Fibroblast of skin of left quadriceps (primary cell): ENCODE measurements at places on chromosomes 2 and 18.

DNA sequence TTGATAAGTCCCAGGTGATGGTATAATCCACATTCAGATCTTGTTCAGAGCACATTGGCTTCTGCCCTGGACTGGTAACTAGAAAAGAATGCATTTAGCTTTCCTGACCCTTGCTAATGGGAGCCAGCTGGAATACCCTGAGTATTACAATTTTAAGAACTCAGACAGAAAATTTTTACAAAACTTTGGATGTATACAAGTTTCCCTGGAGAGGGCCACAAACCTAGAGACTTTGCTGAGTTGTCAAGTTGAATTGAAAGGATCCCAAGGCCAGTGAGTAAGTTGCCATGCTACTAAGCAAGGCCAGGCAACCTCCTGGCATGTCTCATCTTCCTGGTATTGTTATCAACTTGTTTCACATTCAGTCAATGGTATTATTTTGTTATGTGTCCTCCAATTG, 20.0 kb upstream of the NABP1 start:
- peak; percentile 60 for DNase-seq

DNA sequence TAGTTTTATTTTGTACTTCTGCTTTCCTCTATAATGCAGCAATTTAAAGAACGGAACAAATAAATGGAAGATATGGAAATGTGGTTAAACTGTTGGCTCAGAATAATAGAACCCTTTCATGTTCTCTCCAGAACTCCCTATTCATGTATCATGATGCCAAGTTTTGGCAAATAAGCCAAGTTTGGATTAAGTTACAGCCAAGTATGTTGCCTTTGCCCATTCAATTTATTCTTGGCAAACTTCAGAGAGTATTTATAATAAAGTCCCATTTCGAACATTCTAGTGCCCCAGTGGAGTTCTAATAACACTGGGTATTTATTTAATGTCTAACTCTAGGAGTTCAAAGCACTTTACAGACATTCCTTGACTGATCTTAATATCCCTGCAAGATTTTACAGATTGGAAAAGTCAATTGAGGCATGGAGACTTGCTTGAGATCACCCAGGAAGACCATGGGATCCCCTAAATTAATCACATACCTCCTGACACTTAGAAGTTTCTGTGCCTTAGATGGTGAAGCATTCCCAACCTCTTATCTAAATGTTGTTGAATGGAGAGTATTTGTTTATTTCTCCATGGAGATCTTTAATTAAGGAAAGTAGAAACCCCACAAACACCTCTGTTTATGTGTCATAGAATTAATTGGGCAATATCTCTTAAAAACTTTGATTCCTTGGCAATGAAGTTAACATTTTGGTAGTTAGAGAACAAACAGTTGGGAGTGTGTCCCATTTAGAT, 106.7 kb downstream of the ACKR3 start:
- DNase-seq, result no peak

DNA sequence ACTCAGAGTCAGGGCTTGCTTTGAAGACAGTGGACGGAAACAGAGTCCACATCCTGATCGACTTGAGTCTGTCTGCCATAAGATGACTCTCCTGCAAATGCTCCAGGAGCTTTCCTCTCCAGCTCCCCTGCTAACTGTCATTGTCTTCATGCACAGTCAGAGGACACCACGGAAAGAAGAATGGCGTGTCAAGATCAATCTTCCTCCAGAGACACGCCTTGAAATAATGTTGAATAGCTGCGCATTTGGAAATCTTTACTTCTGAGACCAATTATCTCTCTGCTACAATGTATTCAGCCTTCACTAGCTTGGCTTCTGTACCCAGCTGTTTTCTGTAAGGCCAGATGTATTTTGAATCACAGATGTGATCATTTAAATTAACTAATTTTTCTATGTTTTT, 457.2 kb downstream of the CDH2 start:
- DNase-seq, result no peak

- DNase-seq, result peak; percentile 45
These were observed 43.4 kb upstream of the SMAD7 start for GRCh38 chr18:48994044-48994651.

DNA sequence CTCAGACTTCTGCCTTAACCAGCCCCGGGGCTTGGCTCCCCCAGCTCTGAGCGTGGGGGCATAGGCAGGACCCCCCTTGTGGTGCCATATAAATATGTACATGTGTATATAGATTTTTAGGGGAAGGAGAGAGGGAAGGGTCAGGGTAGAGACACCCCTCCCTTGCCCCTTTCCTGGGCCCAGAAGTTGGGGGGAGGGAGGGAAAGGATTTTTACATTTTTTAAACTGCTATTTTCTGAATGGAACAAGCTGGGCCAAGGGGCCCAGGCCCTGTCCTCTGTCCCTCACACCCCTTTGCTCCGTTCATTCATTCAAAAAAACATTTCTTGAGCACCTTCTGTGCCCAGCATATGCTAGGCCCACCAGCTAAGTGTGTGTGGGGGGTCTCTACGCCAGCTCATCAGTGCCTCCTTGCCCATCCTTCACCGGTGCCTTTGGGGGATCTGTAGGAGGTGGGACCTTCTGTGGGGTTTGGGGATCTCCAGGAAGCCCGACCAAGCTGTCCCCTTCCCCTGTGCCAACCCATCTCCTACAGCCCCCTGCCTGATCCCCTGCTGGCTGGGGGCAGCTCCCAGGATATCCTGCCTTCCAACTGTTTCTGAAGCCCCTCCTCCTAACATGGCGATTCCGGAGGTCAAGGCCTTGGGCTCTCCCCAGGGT, 5.5 kb downstream of the CTDSP1 start:
- no peak for DNase-seq

- no peak for DNase-seq
These were observed 272.5 kb upstream of the PXDN start for GRCh38 chr2:2016651-2017311.

DNA sequence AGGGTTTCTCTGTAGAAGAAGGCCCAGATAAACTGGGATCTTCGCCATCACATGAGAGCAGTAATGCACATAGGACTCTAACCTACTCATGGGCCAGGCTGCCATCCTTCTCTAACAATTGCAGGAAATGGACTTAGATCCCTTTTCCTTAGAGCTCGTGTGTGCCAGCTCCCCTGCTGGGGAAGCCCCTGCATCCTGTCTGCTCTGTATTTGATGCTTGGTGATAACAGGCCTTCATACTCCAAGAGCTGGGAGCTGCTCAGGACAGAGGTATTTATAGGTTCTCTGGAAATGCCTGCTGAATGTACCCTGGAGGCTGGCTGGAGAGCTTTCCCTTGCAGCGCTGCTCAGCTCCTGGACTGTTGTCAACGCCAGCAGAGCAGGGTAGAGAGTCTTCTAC, 249.6 kb downstream of the MTX2 start:
- DNase-seq, result no peak

DNA sequence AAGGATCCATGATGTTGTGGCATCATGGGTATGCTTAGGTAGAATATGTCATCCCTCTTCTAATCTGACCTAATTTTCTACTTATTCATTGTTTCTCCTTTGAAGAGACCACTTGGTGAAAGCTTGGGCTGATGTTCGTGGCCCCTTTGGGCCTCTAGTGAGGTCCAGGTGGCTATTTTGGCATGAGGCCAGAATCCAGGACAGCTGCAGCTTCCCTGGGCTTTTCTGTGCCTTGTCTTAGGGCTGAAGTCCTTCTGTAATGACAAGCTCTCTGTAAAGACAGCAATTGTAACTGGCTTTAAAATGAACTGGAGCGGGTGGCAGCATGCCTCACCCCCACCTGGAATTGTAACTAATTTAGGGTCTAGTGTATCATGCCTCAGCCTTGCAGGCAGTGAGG, 15.6 kb upstream of the MC2R start:
- no peak for DNase-seq

- DNase-seq, result no peak
These were observed 145.2 kb downstream of the EPHA4 start for GRCh38 chr2:221426929-221427328.

GRCh38 chr2:36407413-36407812, 51.8 kb downstream of the CRIM1 start:
- DNase-seq, result no peak

DNA sequence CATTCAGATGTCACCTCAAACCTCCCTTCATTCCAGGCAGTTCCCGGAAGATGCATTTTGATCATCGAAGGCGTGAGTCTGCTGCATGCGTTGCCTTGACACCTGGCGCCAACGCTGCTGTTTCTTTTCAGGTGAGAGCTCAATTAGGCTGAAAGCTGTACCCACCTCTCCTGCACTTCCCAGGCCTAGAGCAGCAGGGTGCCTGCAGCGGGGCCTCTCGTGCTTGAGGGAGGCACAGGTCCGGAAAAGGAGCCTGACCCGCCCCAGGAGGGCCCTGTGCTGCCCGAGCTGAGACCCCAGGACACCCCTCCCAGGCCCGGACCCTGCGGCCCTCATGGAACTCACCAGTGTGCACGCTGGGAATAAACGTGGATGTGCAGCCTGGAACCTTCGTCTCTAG, 31.4 kb upstream of the KCNG2 start:
- DNase-seq, result no peak

GRCh38 chr2:197873293-197873701, 68.9 kb downstream of the PLCL1 start:
- DNase-seq, result peak; percentile 85

DNA sequence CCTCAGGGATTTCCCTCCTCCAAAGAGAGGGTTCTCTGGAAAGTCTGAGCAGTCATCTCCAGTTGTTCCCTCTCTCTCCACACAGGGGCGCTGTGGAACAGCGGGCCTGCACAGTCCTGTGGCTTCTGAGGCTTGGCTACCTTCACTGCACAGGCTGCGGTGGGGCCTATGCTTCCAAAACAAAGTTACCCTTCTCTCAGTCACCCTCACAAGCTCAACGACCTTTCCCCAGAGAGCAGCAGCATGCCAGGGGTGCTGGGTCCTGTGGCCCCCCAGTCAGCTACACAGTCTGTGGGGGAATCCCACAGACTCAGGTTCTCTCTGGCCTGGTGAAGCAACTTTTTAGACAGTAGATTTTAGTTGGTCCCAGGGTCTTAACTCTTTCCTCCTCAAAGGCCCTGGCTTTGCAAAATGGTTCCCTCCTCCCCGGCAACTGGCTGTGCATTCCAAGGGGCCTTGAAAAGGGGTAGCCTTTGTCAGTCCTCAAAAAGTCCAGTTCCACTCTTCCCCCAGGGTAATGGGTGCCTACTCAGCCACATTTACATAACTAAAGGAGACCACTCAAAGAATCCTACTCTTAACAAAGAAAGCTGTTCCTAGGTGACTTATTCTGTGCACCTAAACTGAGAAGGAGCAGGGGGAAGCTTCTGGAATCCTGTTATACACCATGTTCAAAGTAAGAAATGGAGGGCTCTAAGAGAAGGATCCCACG, 14.9 kb downstream of the B3GNT7 start:
- no peak for DNase-seq

GRCh38 chr2:67642046-67642382, 244.9 kb downstream of the ETAA1 start:
- no peak for DNase-seq

DNA sequence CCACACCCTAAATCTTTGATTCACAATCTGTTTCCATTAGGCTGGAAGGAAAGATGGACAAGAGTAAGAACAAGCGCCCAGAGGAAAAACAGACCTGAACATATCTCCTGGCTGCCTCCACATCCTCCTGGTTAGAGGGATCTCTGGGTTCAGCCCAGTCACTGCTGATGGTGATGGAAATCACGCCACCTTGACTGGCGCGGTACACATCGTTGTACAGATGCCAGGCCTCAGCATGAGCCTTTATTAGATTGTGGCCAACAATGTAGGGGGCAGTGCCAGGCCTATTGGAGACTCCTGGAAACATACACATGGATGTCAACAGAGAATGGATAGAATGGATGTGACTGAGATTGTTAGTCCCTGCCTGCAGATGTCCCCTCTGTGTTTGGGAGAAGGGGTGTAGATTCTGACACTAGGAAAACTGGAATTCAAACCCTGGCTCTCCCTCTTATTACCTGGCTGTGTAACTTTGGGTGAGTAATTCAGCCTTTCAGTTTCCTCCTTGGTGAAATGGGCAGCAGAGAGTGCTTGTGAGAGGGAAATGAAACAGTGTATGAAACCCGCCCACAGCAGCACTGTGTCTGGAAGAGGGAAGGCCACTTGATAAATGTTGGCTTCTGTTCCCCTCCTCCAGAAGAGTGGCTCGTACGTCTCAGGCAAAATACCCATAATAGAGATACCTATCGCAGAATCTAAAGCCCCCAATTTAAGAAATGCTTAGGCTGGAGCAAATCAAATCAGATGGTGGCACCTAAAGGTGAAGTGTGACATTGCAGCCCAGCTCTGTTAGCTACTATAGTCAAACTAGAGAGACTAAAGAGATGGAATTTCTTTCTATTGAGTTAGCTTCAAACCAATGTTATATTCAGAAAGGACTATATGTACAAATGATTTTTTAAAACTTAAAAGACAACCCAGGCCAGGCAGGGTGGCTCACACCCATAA, 36.2 kb downstream of the LCT start:
- DNase-seq, result no peak

- no peak for DNase-seq
These were observed 364.9 kb downstream of the IRS1 start for GRCh38 chr2:226434702-226435101.

GRCh38 chr2:79219383-79219988, 59.9 kb upstream of the REG3A start:
- DNase-seq, result no peak

DNA sequence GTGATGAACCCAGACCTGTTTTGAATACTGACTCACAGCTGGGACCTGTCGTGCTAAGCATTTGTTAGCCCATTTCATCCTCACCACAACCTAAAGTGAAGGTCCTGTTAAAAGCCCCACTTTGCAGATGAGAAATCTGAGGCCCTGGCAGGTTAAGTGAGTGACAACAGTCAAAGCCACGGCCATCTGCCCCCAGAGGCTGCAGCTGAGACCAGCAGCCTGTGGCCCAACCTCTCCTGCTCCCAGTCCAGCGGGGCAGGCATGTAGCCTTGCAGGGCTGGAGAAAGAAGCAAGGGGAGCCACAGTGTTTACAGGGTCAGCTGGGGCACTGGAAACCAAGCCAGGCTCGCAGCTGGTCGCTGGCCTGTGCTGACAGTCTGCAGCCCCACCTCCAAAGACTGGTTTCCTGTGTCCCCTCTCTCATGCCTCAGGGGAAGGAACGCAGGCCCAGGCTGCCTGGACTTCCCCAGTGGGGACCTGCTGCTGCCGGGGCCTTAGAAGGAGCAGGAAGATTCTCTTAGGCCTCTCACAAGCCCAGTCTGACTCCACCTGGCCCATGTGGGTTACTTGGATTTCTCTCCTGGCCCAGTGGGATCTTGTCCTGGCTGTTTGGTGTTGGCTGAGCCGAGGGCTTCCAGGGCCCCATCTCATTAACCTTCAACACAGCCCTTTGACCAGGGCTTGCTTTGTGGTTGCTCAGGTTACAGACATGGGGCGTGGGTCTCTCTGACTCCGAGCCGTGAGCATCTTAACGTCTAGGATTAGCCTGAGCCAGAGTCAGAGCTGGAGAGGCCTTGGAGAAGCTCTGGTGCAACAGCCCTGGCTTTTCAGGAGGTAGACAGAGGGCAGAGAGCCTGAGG, 1.7 kb downstream of the INPP5D start:
- DNase-seq, result no peak

DNA sequence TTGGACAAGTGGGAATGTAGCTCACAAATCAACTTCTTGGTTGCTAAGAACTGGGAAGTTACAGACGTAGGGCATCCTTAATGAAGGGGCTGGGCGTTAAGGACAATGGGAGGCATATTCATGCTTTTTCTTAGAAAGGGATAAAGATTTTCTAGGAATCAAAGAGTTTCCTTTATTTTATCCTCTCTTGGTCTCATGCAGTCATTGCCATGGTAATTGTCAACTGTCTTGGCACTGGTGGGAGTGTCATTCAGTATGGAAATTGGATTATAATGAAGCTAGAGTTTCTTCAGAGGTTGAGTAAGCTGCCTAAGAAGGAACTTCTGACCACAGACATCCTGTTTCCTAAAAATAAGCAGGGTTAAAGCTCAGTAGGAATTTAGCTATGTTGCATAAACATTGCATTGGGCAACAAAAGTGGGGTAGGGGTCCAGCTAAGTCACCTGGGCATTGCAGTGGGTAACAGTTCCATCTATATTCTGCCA, 114.0 kb downstream of the LYPD6B start:
- DNase-seq, result no peak
